NCI-H187 (cell line): ENCODE measurements at places on chromosomes 11 and 22.
A peak's percentile ranks its signal among the peaks of the same experiment; 100 is the strongest.

GRCh38 chr22:37498289-37498909, 12.2 kb upstream of the MFNG start:
- peak; percentile 52 for DNase-seq

DNA sequence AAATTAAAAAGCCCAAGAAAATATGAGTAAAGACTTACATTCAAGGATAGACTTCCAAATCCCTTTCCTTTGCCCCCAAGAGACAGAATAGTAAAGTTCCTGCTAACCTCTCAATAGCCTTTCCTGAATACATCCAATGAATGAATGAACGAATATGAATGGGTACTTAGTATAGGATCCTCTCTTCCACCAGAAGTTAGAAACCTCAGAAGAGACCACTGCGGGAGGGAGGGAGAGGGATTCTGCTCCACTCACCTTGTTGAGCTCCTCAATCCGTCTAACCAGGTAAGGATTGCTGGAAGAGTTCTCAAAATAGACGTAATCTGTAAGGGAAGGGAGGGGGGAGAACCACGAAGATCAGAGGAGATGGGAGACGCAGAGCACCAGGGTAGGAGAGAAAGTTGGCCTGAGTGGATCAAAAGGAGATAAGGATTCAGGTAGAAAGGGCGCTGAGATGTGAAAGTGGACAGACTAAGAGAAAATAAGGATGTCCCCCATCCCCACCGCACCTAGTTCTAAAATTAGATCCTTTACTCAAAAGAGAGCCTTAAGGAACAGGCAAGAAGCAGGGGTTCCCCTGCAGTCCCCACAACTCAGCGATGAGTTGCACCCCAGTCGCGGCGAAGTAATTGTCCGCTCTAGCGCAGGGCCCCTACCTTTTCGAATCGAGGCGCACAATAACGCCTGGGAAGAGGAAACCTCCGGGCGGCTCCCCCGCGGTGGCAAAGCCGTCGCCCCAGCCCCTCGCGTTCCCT, 1.1 kb downstream of the MTA2 start:
- DNase-seq, result no peak

- DNase-seq, result no peak
Measured at GRCh38 chr22:28884747-28885350, 1.5 kb downstream of the ZNRF3 start.

GRCh38 chr22:19849835-19850762, 4.6 kb downstream of the GNB1L start:
- DNase-seq, result no peak

GRCh38 chr11:13009921-13010748, 1.0 kb downstream of the RASSF10 start:
- DNase-seq, result no peak

DNA sequence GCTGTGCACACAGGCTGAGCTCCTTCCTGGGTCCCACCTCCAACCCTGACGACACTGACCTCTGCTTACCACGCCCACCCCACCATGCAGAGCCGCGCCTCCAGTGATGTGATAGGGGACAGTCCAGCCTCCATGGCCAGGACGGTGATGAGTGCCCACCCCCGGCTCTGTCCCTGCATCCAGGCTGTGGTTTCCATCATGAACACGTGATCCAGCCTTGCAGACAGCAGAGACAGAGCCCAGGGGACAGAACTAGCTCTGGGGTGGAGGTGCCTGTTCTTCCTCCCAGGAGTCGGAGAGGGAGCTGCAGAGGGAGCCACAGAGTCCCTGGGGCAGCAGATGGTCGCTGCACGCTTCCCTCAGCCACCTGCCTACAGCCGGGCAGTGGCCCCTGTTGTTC, 42.6 kb upstream of the IGSF9B start:
- DNase-seq, result no peak

- peak; percentile 35 for DNase-seq
Measured at GRCh38 chr11:20026629-20027555, 133.4 kb downstream of the DBX1 start.

DNA sequence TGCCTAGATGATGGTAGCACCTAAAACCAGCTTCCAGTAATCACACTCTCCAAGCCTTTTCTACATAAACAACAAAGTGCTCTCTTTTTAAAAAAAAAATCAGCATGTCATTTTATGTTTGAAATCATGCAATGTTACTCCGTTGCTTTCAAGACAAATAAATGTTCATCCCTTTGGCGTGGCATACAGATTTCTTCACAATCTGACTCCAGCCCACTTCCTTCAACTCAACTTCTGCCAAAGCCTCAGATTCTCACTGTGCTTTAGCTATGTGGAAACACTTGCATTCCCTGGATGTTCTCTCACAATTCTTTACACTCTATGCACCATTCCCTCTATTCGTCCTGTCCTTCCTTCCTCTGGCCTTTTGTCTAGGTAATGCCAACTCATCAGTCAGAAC, 206.3 kb upstream of the BLID start:
- no peak for DNase-seq

DNA sequence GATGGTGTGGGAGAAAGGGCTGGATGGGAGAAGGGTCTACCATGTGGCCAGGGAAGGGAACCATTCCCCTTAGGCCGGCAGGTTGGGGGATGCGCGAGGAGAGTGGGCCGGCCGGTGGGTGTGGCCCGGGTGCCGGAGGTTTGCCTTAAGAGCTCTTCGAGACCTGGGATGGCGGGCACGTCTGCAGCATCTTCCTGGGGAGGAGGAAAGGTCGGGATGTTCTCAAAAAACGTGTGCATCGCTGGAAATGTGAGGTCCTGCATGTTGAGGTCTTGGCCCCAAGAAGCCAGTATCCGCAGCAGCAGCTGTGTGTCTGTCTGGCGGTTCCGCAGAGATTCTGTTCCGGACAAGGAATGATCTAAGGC, 1.4 kb downstream of the NAV2 start:
- DNase-seq, result no peak

DNA sequence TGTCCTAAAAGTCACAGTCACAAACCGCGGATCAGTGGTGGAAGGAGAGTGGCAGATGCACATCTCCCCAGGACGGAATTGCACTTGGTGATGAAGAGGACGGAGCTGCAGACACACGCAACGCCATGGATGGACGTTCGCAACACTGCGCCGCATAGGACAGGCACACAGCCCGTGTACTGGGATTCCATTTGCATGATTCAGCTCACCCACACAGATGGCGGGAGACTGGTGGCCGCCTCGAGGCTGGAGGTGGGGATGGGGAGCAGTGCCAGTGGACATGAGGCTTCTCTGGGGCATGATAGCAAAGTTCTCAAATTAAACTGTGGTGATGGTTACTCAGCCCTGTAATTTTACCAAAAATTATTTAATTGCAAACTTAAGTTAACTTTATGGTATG, 37.4 kb downstream of the DUSP8 start:
- no peak for DNase-seq

DNA sequence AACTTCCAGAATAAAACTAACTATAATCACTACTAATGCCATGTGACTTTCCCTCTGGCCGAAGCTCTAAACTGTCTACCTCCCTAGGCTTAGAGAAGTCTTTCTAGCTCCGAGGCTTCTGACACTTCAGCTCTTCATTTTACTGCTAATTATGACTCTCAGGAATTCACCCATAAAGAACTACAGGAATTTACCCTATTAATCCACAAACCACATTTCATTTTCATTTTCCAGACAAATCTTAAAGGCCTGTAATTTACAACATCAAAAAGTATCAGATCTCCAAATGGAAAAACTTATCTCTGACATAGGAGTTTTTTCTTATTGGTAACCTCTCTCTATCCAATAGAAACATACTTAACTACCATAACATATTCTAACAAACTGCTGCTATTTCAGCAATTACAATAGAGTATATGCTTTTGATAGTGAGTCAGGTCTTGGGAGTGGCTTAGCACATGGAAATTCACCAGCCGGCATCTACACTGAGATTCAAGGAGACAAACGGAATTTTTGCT, 33.4 kb downstream of the MRTFA start:
- no peak for DNase-seq

DNA sequence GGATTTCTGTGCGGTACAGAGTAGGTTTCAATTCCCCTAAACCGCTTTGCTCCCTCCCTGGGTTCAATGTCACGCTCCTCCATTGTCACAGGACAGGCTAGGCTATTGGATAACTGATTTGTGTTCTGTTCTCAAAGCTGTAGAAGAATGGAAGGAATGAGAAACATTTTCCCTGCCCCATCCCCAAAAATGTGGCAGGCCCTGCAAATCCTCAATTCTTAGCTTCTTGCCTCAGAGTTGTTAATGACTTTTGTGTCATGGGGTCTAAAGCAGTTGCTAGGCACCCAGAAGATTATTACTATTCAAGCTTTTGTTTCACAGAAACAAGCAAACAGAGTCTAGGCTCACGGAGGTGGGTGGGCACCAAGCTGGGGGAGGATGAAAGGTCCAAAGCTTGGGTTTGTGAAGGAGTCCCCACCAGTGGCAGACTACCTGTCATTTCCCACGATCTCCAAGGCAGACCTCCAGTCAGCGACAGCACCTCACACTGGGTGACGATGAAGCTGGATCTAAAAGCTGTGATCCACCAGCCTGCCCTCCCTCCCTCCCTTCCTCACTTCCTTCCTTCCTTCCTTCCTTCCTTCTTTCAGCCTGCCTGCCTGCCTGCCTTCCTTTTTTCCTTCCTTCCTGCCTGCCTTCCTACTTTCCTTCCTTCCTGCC, 1080.2 kb downstream of the OPCML start:
- DNase-seq, result no peak

GRCh38 chr11:43518408-43519160, 159.9 kb downstream of the TTC17 start:
- no peak for DNase-seq

DNA sequence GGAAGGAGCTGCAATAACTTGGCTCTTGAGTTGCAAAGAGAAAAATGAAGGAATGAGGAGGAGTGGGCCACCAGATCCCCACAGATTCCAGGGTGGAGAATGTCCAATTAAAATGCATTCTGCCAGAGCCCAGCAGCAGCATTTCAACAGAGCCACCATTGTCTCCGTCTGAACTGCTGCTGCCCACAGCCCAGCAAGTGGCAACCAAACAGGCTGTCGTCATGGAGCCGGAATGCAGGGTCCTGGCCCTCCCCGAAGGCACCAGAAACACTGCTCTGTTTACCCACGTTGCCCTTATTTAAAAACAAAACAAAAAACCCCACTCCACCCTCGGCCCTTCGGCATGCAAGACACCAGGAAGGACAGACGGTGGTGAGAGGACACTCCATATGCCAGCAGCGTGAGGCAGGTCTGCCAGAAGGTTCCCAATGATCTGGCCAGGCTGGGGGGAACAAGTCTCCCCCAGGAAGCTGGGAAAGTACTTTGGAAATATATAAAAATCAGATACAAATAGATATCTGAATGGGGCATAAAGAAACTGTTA, 32.5 kb downstream of the PLEKHA7 start:
- DNase-seq, result no peak

DNA sequence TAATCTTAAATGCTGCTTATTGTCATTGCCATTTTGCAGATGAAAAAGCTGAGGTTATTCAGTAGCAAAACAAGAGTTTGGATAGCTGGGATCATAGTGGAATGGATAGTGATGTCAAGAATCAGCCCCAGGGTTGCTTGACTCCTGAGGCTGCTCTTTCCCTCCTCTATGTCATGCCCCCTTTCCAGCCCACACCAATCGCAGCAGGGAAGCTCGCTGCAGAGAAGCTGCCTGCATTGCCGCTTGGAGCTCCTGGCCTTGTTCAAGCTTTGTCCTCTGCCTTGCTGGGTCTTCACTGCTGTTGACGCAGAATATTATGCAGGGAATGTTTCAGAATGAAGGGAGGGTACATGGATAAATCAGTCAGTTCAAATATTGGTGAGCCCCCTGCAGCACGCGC, 128.8 kb upstream of the RASSF10 start:
- no peak for DNase-seq

- DNase-seq, result no peak
Measured at GRCh38 chr11:80958361-80958760, 1517.5 kb upstream of the TENM4 start.

GRCh38 chr11:62013537-62014476, 46.4 kb upstream of the FTH1 start:
- DNase-seq, result no peak

DNA sequence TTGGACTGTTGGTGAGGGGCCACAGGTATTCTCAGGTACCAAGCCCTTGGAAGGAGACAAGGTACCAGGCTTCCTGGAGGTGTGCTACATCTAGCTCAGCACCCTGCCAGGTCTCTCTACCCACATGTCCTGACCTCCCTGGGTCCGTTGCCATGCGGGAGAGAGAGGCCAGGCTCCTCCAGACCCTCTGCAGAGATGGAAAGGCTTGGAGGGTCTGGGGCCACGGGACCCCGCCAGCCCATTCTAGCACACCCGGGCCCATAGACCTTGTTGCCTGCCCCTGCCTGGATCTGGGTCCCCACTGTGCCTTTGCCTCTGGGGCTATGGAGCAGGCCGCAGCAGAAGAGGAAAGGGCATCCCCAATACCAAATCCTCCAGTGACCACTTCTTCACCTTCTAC, 2.2 kb upstream of the APOC3 start:
- DNase-seq, result no peak

DNA sequence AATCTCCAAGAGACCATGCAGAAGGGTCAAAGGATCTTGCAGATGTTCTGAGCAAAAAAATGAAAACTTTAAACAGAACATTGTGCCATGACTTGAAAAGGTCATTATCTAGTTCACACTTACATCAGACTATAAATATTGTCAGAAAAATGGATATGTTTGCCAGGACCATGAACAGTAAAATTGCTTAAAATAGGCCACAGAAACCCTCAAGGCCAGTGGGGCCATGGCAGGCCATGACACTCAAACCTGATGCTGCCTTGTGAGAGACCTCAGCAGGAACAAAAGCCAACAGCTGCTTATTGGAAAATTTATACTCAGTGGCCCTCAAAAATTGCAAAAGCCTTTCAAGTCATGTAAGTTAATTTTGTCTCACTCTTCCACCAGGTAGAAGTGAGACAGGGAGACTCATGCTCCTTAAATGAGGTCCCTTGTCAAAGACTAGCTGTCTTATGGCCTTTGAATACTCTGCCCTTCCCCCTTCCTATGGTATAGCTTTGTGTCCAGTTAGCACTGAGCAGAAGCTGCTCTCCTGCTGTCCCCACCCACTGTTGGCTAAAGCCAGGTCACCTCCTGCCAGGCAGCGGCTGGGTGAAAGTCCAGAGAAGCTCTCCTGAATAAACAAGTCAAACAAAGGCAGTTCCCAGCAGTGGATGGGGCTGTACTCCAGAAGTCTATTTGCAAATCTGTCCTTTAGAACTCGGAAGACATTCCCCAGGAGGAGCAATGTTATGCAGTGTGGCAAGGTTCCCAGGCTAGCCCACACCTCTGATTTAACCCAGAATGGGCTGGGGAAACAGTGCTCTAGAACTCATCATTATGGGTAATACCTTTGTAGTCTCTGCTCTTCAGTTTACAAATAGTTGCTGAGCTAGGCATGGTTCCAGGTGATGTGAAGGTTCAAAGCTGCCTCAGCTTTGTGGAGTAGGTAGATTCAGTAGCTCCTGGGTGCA, 21.4 kb downstream of the ADM start:
- DNase-seq, result no peak

GRCh38 chr11:112211536-112211935, 14.7 kb upstream of the PTS start:
- DNase-seq, result no peak

DNA sequence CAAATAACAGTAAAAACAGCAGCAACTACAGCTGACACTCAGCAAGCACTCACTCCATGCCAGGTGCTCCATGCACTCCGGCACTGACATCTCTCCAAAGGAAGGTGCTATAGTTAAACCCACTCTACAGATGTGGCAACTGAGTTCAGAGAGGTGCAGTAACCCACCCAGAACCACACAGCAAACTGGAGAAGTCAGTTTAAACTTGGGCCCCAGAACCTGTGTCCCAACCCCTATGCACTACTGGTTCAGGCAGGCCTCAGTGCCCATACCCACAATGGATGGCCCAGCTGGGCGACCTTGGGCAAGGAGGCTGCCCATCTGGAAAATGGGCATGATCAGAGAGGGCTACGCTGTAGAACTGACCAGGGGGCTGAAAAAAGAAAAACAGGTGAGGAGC, 26.4 kb upstream of the TCF20 start:
- no peak for DNase-seq
